ENCODE measurements at places on chromosomes 4 and X.
A peak's percentile ranks its signal among the peaks of the same experiment; 100 is the strongest.

- DNase-seq: no peak
Observed at GRCh38 chr4:128686032-128686465, 123.5 kb upstream of the JADE1 start.

- no peak for DNase-seq
Observed at GRCh38 chrX:85620466-85620865, 241.0 kb upstream of the POF1B start.

DNA sequence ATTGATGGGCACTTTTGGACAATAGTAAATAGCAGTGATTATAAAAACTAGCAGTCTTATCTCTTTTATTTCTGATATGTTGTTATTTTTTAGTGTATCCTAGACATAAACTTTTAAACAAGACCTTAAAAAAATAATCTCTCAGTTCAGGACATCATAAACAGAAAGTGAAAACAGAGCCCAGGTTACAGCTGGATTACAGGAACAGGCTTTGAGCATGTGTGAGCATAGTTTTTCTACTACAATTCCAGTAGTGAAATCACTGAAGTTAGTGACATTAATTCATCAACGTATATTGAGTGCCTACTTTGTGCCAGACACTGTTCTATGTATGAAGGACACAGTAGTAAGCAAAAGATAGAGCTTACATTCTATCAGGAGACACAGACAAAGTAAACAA lies 16.9 kb downstream of the TRIM75 start:
- no peak for DNase-seq

DNA sequence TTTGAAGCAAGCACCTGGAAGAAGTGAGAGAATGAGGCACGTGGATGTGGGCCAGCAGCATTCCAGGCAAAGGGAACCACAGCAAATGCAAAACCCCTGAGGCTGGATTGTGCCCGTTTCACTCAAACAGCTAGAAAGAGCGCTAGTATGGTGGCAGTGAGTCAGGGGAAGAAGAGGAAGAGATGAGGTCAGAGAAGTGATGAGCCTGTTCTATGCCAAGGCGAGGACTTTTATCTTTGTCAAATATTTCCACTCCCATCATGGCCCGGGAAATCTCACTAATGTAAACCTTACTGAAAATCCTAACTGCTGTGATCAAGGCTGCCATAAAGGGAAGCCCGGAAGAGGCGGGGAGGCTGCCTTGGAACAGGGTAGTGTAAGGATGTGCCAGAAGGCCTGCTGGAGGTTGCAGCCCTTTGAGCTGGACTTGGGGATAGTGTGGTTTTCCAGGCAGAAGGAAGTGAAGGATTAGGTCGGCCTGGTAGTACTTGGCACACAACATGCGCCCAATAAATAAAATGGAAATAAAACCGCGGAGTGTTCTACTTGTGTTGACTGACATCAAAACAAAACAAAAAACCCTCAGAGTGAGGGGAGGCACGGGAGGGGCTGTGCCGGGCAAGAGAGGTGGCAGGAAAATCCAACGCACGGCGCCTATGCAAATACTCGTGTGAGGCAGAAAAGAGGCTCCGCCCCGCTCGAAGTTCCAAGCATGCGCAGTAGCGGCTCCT lies 1.2 kb upstream of the CDK16 start:
- no peak for DNase-seq

DNA sequence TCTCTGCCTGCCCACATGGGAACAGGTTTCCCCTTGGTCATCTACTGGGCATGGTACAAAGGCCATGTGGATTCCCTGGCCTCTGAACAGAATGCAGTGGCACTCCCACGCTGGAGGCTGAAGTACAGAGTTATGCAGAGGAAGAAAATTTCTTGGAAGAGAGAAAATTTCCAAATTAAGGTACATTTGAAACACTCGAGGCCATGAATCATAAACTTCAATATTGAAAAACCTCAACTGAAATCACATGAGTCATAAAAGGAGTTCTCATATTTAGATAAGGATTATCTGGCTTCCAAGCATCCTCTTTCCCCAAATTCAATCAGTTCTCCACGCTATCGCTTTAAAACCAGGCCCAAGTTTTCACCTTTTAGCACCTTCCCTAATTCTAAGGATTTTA lies 28.1 kb upstream of the TXK start:
- DNase-seq: no peak

DNA sequence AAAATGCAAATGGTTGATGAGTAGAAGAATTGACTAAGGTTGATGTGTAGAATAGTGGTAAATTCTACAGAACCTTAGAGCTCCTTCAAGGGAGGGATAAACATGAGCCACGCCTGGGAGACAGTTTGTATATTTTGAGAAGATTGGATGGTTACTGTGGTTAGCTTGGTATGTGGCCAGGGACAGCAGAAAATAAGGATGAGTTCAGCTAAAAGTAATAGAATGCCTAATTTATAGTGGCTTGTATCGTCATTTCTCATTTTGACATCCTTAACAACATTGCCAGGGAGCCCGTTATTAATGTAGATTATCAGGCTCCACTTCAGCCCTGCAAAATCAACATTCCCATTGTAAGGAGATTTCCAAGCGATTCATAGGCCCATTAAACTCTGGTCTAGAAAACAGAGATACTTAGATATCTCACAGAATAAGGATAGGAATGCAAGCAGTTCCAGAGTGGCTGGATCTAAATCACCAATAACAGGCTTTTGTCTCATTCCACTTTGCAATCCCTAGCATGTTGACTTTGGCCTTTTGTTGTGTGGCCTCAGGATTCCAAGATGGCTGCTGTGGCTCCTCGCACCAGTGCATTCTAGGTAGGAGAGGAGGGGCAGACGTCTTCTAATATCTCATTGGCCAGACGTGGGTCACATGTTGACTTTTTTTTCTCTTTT lies 6.4 kb upstream of the PTTG2 start:
- DNase-seq: no peak

GRCh38 chr4:39446842-39447573 lies 11.7 kb downstream of the RPL9 start:
- DNase-seq: no peak

DNA sequence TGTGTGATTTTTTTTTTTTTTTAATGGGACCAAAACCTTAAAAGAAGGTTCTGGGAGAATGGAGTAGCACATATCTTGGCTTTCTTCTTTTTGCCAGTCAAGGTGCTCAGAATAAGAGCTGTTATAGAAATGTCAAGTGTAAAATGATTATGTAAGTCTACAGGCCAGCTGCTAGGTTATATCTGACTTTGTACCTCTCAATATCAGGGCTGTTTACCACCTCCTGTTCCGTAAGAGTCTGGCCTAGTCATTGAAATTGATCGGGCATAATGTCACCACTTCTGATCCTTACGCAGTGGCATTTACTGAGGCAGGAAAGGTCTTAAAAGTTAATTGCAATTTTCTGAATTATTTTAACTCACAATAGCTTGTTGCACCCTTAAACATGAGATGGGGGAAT lies 41.1 kb downstream of the LIMCH1 start:
- DNase-seq: no peak

- peak; percentile 83 for DNase-seq
Observed at GRCh38 chrX:152830312-152831305, at the start of the genes CETN2 and NSDHL. Gene CETN2, minus strand, starts transcription at chrX:152830757. Its CDS starts 47 bp downstream, at chrX:152830710. Gene NSDHL, plus strand, starts transcription at chrX:152831063. Its CDS starts 15,262 bp downstream, at chrX:152846325.

GRCh38 chr4:28062562-28062961 lies 1201.9 kb downstream of the STIM2 start:
- no peak for DNase-seq

DNA sequence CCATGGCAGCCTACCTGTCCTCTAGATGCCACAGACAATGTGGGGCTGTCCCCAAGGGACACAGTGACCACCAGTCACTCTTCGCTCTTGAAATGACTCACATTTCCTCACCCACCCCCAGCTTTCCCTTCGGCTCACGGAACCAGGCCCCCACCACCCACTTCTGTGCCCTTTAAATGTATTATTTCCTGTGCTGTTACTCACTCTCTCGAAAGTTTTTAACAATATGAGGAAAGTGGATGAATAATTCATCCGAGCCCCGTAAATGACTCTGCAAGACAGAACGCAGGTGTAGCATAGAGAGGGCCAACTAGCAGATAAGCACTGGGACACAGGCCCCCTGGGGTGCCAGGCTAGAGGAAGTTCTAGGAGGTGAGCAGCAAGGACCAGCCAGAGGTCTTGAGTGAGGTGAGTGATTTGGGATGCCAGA lies 179.5 kb upstream of the TBL1X start:
- no peak for DNase-seq

DNA sequence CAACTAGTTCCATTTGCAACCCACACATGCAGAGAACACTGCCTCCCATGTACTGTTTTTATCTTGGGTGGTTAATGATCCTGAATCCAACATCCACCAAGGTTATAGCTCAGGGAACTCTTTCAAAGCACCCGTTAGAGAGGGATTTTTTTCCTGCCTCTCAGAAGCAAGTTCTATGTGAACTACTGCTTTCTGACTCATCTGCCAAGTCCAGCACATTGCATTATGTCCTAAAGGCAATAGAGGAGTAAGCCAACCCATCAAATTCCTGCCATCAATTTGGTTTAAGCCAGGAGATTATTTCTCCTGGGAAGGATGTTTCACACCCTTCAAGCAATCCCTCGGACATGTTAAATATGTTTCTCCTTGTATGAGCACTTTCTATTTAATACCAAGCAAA lies 334.5 kb downstream of the GASK1B start:
- no peak for DNase-seq

DNA sequence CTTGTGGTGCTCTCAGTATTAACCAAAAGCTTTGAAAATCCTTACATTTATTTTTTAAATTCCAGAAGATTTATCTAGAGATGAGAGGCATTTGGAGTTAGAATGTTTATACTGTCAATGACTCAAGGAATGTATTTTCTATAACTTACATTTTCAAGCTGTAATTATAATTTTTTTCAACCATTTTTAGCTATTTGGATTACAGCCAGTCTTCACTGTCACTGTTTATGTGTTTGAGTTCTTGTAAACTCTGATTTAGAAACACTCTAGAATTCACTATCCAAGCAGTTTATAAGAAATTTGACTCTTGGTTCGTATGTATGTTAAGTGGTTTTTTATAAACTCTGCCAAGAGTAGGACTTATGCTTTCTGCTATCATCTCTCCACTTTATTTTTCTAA lies 36.7 kb upstream of the GUCY1A1 start:
- DNase-seq: no peak

- no peak for DNase-seq
Observed at GRCh38 chr4:145545538-145546174, 64.0 kb downstream of the SMAD1 start.

GRCh38 chr4:168241953-168242352 lies 76.6 kb downstream of the DDX60 start:
- no peak for DNase-seq

- DNase-seq: no peak
Observed at GRCh38 chr4:140080883-140081282, 73.1 kb downstream of the MAML3 start.

DNA sequence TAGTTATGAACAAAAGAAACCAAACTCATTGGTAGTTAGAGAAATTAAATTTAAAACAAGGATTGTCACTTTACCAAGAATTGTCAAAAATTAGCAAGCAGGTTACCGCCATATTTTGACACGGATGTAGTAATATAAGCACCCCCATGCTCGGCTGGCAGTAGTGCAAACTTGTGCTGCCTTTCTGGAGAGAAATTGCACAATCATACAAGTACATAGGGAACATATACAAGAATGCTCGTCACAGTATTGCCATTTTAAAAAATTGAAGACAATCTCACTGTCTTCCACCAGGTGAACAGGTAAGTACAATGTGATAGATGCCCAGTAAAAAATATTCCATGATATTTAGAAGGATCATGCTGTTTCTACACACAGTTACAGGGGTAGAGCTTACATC lies 55.6 kb upstream of the SLC39A8 start:
- no peak for DNase-seq

GRCh38 chr4:37780444-37781130 lies 45.9 kb upstream of the PGM2 start:
- DNase-seq: peak; percentile 35
